ENCODE measurements at places on chromosomes 6 and 20.
A peak's percentile ranks its signal among the peaks of the same experiment; 100 is the strongest.

DNA sequence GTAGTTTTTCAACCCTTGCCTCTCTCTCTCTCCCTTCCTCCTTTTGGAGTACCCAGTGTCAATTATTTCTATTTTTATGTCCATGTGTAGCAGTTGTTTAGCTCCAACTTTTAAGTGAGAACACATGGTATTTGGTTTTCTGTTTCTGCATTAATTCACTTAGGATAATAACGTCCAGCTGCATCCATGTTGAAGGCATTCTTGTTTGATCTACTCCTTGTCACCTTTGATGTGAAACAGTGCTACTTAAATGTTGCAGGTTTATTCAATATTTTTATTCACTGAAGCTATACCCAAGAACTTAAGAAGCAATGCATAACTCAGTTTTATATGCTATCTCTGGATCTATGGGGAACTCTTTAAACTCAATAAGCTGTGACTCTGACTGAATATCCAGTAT is 465.2 kb upstream of the ADGRB3 start:
- DNase-seq: no peak

GRCh38 chr20:57483287-57484050 is 41.5 kb downstream of the CTCFL start:
- no peak for DNase-seq

DNA sequence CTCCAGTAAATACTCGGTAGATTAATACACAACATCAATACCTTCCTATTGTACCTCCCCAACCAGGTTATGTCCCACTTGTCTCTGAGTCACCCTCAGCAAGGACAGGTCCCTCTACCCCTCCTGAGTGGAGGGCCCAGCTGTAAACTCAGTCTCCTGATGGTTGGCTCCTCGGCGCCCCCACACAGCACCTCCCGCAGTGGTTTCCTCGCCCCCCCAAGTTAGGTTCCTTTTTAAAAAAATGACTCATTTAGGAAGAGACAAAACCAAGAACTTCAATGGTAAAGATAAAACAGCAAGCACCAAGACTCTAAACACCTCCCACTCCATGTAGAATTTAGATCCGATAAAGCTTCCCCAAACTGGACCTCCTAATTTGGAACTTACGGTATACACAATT is 83.5 kb downstream of the TRERF1 start:
- DNase-seq: no peak

- DNase-seq: no peak
These were observed 17.6 kb downstream of the RALY start for GRCh38 chr20:34011275-34011674.

GRCh38 chr6:169341065-169341464 is 87.4 kb upstream of the THBS2 start:
- no peak for DNase-seq

DNA sequence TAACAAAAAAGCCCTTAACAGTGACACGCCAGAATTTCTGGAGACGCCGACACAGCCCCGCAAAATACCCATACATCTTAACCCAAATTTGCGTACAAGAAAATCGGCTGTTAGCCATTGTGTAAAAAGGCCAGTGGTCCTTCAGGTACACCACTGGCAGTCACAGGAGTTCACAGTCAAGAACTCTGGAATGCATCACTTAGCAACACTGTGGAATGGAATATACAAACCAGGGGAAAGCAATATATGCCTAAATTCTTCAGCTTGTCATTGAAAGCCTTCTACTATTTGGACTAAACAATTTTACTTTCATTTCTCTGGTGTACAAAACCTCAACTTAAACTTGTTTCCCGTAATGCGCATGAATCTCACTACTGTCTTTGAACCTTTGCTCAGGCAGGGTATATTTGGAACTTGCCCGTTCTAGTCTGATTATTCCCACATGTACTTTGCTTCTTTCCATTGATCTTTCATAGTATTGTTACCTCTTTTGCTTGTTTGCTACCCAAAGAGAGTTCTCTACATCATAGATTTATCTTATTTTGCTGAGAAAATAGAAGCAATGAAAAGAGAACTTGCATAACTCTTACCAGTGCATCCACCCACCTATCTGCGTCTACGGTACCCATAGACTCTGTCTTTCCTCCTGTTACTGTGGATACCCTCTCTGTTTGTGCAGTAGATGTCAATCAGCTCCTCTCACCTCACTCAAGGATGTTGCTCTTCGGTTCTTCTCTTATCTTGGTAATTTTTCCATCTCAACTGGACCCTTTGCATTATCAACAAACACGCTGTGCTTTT is at the start of gene ARMH2:
TSS of gene ARMH2 (minus strand) at position 178 of the 801 bp plus-strand sequence. CDS start at position 118, 60 bp downstream.
- no peak for DNase-seq

DNA sequence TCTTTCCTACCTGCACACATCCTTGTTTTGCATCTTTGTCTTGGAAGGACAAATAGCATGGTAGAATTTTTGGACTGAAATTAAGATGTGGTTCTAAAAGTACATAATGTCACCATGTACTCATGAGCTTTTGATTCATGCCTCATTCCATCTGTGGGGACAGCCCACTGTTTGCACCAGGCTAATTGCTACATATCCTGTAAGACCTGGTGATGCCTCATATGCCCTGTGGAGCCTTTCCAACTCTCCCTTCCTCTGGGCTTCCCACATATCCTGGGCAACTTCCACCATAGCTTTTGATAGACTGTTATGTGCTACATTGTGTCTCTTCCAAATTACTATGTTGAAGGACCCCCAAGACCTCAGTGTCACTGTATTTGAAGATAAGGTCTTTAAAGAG is 213.6 kb upstream of the PREP start:
- DNase-seq: no peak

DNA sequence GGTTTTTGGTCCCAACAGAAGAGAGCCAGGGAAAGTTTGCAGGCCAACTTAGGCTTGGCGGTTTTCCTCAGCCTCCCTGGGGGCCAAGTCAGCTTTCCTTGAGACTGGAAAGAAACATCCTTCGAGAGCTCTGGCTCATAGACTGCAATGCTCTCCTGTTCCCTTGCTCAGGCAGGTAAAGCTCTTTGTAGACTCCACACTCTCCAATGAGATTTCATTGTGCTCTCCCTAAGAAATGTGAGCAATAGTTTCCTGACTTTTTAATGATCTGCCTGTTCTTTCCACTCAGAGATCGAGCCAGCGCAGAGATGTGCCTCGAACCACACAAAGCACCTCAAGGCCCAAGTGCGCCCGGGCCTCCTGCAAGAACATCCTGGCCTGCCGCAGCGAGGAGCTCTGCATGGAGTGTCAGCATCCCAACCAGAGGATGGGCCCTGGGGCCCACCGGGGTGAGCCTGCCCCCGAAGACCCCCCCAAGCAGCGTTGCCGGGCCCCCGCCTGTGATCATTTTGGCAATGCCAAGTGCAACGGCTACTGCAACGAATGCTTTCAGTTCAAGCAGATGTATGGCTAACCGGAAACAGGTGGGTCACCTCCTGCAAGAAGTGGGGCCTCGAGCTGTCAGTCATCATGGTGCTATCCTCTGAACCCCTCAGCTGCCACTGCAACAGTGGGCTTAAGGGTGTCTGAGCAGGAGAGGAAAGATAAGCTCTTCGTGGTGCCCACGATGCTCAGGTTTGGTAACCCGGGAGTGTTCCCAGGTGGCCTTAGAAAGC is 13.9 kb downstream of the TNFAIP3 start:
- DNase-seq: no peak

DNA sequence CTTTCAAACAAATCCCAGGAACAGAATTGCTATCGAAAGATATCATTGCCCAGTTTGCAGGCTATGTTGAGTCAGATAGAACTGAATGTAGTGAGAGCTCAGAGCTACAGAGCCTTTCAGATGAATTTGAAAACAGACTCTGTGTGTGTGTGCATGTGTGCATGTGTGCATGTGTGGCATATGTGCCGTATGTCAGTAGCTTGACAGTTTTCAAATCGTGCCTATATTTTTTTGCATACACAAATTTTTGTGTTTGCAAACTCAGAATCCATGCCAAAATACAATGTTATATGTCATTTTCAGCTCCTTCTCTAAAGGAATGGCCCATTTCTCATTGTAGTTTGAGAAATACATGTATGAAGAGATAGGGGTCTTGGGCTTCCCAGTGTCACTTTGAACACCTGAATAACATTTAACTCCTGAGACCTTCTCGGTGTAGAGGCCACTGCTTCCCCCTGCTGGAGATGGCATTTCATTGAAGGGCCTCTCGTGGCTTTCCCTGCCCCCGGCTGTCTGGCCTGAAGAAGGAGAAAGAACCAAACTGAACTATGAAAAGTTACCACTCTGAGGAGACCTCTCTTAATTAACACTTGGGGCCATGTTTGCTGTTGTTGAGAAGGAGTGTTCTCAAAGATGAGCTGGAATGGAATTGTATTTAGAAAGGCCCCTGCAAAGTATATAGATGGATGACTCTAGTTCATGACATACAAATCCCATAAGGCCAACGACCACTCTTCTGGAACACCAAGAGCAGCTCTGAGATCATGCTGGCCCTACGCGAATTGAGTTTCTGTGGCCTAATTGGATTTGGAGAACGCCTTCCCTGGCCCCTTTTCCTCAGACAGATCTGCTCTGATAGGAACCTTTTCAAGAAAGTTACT is 58.7 kb downstream of the VAPB start:
- peak; percentile 45 for DNase-seq

GRCh38 chr6:57087916-57088315 is 2.1 kb upstream of the ZNF451 start:
- no peak for DNase-seq

DNA sequence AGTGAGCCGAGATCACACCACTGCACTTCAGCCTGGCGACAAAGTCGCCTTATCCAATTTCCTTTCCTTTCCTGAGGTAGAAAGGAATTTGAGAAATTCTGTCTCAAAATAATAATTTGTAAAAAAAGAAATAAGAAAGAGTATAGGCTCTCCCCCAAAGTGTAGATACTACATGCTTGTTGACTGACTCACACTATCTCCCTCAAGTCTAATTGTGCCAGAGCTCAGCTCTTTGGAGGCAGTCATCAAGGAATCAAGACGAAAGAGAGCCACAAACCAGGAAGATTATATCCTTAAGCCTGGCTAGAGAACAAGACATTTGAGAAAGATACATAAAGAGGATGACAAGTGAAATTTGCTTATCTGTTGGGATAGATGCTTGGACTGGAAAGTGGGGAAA is 3.7 kb upstream of the FKBPL start:
- no peak for DNase-seq

GRCh38 chr6:37680668-37681067 is 17.0 kb downstream of the MDGA1 start:
- DNase-seq: no peak

DNA sequence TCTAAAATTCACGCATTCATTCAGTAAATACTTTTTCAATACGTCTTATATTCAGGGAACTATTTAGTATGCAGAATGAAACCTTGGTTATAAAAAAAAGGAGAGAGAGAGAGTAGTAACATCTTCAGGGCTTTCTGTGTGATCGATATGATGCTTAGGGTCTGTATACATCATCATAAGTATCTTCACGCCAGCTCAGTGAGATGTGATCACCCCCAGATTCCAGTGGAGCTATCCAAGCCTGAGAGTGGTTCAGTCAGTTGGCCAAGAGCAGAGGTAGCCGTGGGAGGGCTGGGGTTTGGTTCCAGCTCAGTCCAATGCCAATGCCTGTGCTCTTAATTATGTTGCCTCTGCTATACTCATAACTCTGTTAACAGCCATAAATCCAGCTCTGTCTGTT is 8.6 kb downstream of the CD83 start:
- no peak for DNase-seq

- DNase-seq: no peak
These were observed 140.1 kb downstream of the CEBPB start for GRCh38 chr20:50330504-50331313.

DNA sequence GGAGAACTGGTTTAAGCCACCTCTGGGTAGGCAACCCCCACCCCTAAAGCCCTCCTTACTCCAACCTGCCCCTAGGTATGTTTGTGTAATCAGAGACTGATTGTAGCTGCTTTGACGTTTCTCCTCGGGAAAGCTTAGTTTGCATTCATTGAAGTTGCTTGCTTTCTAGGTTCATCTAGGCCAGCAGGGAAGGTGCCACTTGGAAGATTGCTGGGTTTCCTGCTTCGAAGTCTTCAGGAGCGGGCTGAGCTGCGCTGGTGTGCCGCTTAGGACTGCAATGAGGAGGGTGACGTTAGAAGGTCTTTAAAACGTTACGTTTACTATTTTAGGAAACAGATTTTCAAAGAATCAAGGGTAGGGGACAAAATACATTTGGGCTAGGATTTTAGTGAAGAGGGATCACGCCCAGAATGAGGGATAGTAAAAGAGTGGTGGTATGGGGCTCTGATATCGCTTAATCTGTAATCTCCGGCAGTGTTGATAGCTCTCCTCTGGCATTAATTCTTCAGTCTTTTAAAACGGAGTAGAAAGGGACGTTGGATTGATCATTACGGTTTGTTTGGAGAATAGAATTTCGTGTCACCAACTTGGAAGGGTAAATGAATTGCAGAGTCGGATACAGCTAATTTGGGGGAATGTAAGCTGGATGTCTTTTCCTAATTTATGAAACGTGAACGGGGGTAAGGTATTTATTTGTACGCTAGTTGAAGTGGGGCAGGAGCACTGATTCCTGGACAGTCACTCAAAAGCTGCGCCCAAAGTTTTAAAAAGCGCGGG is 92.6 kb upstream of the PRDM1 start:
- DNase-seq: no peak

DNA sequence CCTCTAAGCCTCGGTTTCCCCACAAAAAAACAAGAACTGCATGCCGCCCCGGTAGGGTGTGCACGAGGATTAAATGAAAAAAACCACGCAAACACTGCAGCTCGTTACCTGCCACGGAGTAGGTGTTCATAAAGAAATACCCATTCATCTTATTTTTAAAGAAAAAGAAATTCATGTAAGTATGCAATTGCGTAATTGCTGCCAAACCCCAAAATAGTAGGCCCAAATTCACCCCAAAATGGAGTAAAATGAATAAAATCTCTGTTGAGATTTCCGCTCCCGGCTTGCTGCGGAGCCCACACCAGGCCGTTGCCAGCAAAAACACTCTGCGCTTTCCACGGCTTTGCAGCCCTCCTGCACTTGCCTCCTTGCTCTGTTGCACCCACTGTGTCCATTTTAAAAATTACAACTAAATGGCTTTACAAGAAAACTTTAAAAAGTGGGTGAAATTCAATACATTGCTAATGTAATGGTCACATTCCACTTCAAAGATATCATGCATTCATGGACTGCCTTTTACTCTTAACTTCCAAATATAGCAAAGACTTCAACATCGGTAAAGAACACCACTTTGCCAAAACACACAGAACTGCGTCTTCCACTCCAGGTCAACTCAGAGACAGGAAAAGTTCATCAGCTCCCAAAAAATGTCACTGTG is 125.0 kb downstream of the ZMYND8 start:
- DNase-seq: peak; percentile 49

DNA sequence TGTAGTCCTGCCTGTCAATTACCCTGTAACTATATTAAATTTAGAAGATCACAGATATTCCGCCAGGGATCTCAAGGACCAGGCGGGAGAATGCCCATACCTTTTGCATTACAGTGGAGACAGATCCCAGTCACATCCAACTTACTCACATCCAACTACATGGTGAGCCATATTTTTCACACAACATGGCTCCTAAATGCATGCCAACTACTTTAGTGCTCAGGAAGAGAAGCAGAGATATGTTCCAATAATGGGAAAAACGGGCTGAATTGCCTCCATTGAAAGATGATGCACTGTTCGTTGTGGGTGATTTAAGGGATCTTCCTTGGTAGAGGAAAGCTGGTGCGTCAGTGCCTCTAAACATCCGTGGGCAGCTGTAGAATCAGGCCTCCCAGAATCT is 304.5 kb downstream of the CD83 start:
- no peak for DNase-seq

- DNase-seq: no peak
These were observed 326.3 kb downstream of the RIMS1 start for GRCh38 chr6:72212686-72213085.
